ENCODE measurements at places on chromosomes 5 and 9.

DNA sequence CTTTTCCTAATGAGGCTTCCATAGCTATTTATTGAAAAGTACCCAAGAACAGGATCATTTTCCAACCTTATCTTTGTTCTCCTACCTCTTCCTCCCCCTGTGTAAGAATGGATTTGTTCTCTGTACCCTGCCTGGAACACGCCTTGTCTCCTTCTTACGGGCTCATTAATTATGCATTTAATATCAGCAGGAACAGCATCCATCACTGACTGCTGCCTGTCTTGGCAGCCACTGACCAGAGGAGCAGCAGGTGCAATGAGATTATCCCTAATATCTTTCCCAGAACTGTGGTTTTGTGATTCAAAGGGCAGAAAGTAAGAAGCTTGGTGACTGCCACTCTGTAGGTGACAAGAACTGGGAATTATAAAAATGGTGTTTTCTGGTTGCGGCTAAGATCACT, 19.3 kb upstream of the INSYN2B start:
- DNase-seq = no peak

DNA sequence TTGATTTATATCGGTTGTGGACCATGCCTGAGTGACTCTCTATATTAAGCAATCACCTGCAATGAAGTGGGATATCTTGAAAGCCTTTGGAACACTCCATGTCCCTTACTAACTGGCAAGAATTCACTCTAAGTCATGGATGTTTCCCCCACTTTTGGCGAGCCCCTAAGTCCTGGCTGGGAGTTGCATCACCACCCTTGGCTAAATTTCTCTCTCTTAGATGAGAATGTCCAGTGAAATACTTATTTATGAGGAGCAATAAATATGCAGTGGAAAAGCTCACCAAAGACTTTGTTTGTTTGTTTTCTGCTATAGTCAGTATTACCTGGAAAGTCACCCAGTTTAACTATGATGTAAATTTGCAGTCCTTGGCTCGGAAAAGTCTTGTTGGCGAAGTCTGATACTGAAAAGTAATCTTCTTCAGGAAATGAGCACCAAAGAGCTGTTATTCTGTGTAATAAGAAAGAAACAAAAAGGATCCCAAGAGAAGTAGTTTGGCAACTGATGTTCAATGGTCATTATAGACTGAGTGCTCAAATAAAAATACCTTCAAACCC, 333.8 kb downstream of the DMRT2 start:
- no peak for DNase-seq

DNA sequence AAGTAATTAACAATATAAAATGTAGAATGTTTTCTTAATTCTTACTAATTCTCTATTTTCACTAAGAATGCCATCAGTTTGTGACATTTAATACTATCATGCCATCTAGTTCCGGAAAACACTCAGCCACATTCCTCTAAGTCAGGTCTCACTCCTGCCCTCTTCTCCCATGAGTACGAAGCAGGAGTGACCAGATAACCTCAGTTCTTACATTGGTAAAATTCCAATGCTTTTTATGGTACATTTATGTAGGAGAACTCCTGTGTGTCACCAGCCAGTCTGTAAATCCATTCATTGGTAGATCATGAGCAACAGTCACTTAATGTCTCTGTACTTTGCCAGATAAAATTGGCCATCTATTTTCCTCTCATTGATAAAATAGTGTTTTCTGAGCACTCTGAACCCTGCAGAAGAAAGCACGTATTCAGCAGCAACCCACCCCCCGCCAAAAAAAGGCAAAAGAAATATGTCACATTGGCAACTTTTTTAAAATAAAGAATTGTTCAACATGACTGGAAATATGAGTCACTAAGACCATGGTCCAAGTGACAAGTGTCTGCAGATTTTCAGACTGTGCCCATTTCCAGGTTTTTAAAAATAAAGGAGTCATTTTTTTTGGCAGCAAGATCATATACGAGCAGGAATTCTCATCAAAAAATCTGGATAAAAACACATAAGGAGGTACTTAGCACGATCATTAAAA, 11.8 kb downstream of the GLIS3 start:
- no peak for DNase-seq

GRCh38 chr9:131386281-131386680, 7.6 kb upstream of the PRRC2B start:
- no peak for DNase-seq

DNA sequence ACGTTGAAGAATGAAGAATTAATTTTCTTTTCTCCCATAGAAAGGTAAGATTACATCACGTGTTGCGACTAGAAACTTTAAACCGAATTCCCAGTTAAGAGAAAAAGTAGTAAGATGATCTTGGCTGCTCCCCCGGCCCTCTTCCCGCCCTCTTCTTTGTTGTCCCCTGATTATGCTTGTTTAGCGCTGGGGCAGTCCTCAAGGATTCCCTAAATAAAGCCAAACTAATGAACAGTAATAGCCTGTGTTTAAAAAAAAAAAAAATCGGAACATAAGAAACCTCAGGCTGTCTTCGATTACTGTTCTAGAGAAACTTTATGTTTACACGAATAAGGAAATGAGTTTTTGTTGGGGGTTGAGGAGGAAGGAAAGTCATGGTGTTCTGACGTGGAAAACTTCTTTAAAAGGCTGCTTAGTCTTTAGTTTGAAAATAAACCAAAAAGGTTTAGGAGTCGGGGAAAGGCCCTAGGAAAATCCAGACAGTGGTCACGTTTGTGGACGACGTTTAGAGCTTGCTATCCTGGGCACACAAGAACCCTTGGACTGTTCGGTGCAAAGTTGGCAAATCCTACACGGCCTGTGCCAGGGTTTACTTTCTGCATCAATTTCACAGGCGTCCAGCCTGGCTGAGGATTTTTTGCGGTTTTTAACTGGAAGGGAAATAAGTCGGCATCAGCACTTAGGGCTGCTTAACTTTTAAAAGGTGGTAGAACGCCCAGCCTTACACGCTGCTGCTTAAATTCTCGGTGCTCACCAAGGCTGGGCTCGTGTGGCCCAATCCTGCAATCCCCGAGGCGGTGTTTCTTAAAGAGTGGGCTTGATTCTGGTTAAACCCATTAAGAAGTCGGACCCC, 1.1 kb upstream of the MAT2B start:
- peak; percentile 14 for DNase-seq

DNA sequence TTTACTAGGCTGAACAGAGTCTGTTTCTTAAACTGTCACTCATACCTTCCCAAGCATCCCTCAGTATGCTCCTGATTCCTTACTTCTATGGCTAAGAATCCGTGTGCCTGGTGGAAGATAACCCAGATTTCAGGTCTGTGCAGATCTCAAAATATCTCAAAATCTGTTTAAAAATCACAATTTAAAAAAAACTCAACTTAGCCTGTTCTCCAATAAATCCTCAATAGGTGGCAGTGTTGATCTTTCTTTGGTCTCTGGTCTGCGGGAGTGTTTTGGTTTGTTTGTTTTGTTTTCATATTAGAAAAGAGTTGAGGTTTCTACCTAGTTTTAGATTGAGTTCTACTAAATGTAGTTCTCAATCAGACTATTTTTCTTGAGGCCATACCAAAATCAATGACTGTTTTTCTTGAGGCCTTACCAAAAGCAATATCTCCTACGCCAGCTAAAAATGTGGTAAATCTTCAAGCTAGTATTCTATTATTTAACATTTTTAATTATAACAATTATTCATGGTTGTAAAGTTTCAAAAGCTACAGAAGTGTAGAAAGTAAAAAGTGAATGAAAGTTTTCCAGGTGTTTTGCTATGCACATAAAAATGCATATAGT, 57.9 kb downstream of the TGFBR1 start:
- DNase-seq = no peak

DNA sequence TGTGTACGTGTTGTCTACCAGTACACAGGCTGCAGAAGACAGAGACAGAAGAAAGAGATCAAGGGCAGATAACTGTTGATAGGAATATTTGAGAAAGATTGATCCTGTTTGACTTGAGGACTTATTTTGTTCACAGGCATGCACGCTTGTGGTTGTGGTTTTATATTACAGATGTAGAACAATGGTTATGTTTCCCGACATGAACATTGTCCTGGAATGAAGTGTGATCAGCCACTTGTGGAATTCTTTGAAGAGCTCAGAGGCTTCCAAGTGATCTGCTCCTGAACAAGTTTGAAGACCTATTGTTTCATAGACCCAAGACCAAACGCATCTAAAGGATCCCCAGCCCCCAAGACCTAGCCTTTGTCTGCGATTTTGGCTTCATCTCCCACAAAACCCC, 13.7 kb downstream of the TEX53 start:
- no peak for DNase-seq
